HTR-8/SVneo (cell line): ENCODE measurements at places on chromosomes 6 and 20.

- DNase-seq = peak; percentile 50
These were observed at the start of gene PHACTR2 for GRCh38 chr6:143677891-143678791. PHACTR2 (plus strand) TSS chr6:143677965; CDS start chr6:143678164, 199 bp downstream.

- DNase-seq = no peak
These were observed 11.6 kb downstream of the CST3 start for GRCh38 chr20:23626040-23626620.

- DNase-seq = no peak
These were observed 4.0 kb downstream of the CDKN1A start for GRCh38 chr6:36682328-36683144.

GRCh38 chr6:1524040-1524480 lies 85.7 kb upstream of the FOXC1 start:
- DNase-seq = no peak

GRCh38 chr20:54649511-54649962 lies 174.1 kb downstream of the DOK5 start:
- DNase-seq = peak; percentile 85

DNA sequence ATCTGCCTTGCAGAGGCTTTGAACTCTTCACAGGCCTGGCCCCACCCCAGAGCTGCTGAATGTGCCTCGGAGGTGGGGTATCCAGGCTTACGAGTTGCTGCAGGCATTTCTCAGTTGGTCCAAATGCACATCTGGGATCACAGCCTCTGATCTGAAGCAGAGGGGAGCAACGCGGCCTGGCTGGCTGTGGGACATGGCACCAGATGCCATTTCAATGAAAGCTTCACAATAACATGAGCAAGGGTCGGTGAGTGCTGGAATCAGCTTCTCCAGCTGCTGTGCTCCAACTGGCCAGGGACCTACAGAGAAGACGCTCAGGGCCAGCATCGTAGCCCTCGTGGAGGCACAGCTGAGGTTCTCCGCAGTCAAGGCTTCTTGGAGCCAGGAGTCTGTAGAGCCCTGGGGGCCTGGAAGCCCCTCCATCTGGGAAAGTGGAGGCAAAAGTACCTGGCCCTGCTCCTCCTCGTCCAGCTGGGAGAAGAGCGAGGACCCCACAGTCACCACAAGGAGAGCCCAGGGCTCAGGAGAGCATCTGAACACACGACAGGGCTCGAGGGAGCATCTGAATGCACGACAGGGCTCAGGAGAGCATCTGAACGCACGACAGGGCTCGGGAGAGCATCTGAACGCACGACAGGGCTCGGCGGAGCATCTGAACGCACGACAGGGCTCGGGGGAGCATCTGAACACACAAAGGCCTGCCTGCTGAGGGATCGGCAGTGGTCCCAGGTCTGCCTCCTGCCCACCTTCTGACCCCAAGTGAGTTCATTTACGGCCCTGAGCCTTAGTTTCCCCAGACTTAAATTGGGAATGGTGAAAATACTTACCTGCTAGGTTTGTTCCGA lies 165.2 kb downstream of the DLL1 start:
- DNase-seq = no peak

DNA sequence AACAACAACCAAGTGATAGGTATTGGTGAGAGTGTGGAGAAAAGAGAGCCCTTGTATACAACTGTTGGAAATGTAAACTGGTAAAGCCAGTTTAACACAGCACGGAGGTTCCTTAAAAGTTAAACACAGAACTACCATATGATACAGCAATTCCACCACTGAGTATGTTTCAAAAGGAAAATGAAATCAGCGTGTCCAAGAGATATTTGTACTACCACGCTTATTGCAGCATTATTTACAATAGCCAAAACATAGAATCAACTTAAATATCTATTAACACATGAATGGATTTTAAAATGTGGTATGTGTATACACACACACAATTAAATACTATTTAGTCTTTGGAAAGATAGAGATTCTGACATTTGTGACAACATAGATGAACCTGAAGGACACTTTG lies 1.1 kb downstream of the PTCHD4 start:
- no peak for DNase-seq

GRCh38 chr20:59903621-59904020 lies 29.8 kb downstream of the SYCP2 start:
- DNase-seq = no peak

DNA sequence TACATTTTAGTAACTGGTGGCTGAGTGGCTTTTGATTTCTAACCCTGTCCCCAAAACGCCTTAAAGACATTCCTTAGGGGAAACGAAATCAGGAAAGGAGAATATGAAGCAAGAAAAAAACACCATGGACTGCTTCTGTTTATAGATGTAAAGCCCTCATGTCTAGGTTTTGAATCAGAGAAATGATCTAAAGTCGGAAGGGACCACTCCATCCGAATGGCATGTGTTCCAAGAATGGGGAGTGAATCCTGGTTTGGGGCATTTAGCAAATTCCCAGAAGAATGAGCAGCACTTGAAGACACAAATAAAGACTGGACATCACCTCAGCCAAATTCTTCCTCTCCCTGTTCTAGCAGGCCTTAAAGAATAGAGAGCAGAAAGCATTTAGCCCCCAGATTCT lies 65.6 kb downstream of the CAP2 start:
- DNase-seq = no peak

DNA sequence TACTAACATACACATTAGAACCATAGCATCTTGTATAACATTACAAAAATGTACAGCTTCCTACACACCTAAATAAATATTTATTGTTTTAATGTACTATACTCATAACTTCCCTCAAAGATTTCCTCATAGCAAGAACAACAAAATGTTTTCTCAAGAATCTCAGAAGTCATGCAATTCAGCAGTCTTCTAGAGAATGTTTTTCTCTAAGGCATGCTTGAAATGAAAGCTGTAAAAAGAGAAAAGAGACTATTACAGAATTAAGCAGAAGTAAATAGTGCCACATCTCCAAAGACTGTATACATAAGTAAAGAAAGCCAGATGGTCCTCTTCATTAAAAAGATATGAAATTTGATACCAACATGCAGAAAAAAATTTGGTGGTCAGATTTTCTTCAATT lies 672.2 kb downstream of the EPM2A start:
- DNase-seq = no peak

DNA sequence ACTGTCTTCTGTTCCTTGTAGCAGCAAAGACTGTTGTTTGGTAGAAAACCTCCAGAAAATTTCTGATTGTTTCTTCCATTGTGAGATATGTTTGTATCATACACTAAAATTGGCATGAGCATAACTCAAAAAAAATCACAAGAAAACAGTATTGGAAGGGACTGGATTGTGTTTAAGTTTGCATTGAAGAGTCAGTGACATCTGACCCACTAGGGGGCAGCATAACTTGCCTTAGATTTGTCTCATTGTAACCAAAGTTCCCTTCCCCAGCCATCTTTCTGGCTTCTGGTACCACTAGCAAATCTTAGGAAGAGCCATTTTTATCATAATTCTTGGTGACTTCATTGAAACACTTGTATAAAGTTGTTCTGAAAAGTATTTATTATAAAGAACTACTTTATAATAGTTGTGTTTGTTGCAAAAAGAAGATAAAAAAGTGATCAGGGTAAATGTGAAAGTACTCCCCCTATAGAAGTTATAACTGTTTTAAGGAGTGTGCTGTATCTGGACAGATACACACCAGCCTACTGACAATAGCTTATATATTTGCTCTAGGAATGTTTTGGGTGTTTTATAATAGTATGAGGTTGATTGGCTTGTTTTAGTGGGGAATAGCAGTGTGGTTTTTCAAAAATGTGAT lies 7.7 kb downstream of the CSTF1 start:
- DNase-seq = peak; percentile 87
